ENCODE measurements at places on chromosomes 7 and 10.
A peak's percentile ranks its signal among the peaks of the same experiment; 100 is the strongest.

DNA sequence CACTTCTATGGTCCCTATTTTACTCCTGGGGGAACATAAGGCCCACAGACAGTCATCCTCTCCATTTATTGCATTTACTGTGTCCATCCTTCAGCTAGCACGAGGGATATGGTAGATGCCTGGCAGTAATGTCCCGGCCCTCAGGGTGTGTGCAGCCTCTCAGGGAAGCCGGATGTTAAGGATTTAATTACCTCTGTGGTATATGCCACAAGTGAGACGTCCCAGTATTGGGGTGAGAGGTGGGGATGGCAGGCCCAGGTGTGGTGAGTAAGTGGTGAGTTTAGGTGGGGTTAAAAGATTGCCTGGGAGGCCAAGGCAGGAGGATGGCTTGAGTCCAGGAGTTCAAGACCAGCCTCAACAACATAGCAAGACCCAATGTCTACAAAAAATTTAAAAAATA lies 144.9 kb downstream of the SH3PXD2A start:
- peak; percentile 74 for DNase-seq

DNA sequence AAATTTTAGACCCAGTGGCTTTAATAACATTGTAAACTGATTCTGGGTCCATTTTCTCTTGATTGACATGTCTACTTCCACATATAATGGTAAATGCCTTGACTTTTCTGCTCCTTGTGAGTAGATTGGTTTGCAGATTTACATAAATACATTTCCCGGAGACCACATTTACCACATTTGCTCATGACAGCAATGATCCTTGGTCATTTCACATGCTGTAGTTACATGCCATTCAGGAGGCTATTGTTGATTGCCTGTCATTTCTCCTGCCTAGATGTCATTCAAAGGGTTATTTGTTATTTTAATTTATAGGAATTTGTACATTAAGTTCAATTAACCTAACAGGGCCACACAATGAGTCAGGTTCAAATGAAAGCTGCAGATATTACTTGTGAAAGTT lies 280.5 kb downstream of the CNTNAP2 start:
- peak; percentile 8 for DNase-seq

- DNase-seq, result no peak
Observed at GRCh38 chr7:77826300-77826699, 27.7 kb downstream of the PHTF2 start.

- DNase-seq, result no peak
Observed at GRCh38 chr10:99084161-99084560, 151.5 kb downstream of the HPSE2 start.

DNA sequence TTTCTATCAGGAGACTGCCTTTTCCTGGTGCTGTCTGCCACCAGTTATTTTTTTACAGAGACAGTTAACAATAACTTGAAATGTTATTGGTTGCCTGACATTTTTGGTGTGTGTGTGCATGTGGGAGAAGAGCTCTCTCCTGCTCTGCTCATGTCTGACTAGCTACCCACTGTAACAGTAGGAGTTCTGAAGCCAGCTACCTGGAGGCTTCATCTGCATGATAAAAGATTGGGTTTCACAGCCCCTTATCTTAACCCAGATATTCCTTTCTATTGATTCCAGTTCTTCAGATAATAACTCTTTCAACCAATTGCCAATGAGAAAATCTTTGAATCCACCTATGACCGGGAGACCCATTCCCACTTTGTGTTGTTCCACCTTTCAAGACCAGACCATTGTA lies 237.4 kb upstream of the PPP1R3A start:
- no peak for DNase-seq

DNA sequence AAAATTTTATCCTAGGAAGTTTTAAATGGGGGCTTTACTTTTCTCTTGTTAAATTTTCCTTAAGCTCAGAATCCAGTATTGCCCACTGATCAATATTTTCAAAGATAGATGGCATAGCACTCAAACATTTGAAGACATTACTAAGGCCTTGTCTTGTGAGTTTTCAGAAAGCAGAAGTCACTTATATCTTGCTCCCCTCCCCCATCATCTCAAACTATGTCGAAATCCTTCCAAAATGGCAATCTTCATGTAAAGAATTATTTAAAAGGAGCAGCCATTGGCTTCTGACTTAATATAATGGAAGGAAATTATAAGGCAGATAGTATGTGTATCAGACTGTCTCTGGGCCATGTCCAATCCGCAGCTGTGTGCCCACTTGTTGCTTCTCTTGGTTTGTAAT lies 553.5 kb upstream of the C7orf33 start:
- DNase-seq, result no peak

GRCh38 chr7:11060893-11061292 lies 87.2 kb downstream of the PHF14 start:
- DNase-seq, result no peak

GRCh38 chr10:97056003-97056630 lies 129.6 kb downstream of the SLIT1 start:
- no peak for DNase-seq

- DNase-seq, result no peak
Observed at GRCh38 chr7:32591938-32592337, 96.6 kb downstream of the AVL9 start.

DNA sequence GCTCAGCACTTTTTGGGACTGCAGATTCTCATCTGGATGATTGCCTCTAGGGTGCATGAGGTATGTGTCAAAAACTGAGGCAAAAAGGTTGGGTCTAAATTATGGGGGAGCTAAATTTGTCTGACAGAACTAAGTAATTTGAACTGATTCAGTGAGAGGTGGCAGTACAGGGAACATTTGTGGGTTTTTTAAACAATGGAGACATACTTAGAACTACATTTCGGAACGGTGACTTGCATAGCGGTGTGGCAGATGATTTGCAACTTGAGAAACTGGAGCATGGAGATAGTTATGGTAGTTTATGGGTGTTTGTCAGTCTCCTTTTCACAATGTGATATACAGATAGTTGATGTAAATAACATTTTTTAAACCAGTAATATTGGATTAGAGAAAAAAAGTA lies 14.6 kb downstream of the TBC1D12 start:
- DNase-seq, result no peak

DNA sequence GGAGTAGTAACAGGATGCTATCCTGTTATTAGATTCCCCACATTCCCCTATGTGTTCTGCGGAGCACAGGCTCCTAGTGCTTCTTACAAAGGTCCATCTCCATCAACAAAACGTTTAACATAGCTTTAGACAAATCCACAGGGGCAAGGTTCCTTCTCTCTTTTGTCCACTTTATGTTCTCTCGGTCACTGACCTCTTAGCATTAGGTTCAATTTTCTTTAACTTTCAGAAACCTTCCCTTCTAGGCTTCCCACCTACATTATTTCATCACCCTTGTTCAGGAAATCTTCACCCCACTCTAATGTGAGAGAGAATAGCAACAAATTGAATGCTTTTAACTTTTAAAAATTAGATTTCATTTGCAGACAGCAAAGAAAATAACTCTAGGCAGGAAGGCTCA lies 84.9 kb downstream of the DOCK4 start:
- DNase-seq, result no peak

DNA sequence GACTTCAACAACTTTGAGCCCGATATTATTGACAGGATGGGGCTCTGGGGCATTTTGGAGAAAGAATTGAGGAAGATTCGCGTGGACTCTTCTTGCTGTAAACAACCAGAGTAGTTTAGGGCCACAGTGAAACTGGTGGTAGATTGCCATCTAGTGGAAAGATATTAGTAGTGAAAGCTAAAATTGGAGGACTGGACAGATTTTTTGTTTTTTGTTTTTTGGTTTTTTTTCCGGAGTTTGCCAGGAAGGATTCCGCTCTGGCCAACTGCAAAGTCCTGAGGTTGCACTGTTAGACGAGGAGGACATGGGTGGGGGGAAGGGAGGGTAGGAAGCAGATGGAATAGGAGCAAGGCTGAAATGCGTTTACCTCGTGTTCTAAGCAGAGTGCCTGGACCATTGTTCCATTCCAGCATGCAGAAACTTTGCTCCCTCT lies 11.7 kb downstream of the NOBOX start:
- peak; percentile 52 for DNase-seq

DNA sequence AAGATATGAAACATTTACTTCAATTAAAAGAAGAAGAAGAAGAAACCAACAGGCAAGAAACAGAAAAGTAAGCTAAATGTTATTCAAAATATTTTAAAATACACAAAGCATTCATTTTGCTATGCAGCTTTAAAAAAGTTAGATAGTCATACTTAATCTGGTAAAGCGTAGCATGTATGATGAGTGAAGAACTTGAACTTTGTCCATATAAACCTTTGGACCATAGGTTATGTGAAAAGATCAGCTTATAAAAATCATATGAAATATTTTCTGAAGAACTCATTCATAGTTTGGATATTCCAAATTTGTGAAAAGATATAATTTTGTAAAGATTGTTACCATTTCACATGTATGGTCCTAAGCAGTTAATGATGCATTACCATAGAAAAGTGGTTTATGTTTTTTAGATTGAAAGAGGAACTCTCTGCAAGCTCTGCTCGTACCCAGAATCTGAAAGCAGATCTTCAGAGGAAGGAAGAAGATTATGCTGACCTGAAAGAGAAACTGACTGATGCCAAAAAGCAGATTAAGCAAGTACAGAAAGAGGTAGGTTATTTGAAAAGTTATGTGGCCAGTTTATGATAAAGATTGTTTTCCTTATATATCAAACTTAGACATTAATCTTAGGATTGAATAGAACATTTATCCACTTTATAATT lies 37.3 kb downstream of the KIF20B start:
- no peak for DNase-seq

- DNase-seq, result no peak
Observed at GRCh38 chr10:90993340-90993739, 72.5 kb upstream of the ANKRD1 start.

GRCh38 chr7:149838992-149839408 lies 825 bp downstream of the ZNF862 start:
- DNase-seq, result peak; percentile 21

- DNase-seq, result no peak
Observed at GRCh38 chr7:75789361-75789924, 17.4 kb upstream of the CCL26 start.

- peak; percentile 90 for DNase-seq
Observed at GRCh38 chr7:73833251-73833919, 2.6 kb downstream of the CLDN4 start.

DNA sequence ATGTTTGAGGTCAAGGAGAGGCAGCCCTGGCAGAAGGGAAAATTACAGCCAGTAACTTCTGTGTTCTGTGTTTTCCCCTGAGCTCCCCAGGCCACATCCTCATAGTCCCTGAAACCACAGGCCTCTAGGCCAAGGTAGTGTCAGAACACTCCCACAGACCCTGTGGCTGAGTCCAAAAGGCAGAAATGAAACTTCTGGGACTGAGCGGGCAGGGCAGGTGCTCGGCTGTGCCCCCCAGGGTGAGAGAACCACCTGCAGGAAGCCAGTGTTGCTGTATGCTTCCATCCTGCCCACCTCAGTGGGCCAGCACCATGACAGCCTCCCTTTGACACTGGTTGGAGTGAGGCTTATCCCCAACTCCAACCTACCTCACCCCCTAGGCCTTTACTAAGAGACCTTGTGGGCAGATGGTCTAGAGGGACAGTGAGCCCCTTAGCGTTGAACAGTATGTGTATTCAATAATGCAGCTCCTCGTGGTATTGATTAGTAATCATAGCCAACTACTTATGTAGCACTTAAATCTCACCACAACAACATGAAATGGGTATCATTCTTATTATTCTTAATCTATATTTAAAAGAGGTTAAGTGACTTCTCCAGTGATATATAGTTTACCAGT lies 30.3 kb downstream of the PIK3CG start:
- no peak for DNase-seq

- DNase-seq, result no peak
Observed at GRCh38 chr10:131955591-131956340, 26.0 kb downstream of the BNIP3 start.

- DNase-seq, result no peak
Observed at GRCh38 chr7:149297034-149297755, 35.2 kb downstream of the ZNF783 start.

DNA sequence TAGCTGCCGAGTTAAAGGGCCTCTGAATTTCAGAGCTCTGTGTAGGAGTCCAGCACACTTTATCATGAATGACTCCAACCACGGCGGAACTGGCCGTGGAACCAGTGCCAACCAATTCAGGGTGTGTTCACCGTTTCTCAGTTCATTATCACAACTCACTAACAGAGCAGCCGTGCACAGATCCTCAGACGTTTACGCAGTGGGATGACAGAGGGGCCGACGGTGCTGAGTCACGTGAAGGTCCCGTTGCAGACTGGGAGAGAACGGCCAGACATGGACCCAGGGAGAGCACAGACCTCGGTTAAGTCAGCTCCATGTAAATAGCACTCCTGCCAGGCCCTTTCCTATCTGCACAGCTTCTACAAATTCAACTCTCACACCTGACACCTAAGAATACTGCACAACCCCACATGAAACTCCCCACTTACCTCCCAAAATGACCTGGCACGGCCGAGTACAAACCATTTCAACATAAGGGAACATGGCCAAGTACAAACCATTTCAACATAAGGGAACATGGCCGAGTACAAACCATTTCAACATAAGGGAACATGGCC lies 95.5 kb downstream of the DIP2C start:
- DNase-seq, result no peak

GRCh38 chr10:109978481-109978880 lies 29.3 kb upstream of the ADD3 start:
- DNase-seq, result no peak

- no peak for DNase-seq
Observed at GRCh38 chr10:31028081-31028480, 3.6 kb downstream of the ZNF438 start.

GRCh38 chr10:99532687-99533495 lies at the start of gene NKX2-3:
Gene NKX2-3, plus strand, starts transcription at chr10:99532942. Its CDS starts 190 bp downstream, at chr10:99533132.
- DNase-seq, result peak; percentile 42

GRCh38 chr7:69256634-69257081 lies 341.6 kb upstream of the AUTS2 start:
- no peak for DNase-seq

DNA sequence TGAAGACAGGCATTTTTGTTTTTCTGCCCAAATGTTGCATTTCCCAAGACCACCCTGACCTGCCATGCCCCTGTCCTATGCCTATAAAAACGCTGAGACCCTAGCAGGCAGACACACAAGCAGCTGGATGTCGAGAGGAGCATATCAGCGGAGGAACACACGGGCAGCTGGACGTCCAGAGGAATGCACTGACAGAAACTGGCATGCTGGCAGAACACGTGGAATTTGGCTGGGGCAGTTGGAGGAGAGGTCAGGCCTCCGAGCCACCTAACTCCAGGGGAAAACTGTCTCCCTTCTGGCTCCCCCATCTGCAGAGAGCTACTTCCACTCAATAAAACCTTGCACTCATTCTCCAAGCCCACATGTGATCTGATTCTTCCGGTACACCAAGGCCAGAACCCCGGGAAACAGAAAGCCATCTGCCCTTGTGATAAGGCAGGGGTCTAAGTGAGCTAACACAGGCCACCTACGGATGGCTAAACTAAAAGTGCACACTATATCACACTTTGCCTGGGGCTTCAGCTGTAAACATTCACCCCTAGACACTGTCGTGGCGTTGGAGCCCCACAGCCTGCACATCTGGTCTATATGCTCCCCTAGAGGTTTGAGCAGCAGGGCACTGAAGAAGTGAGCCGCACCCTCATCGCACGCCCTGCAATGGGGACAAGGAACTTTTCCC lies 10.0 kb upstream of the CDHR3 start:
- no peak for DNase-seq

DNA sequence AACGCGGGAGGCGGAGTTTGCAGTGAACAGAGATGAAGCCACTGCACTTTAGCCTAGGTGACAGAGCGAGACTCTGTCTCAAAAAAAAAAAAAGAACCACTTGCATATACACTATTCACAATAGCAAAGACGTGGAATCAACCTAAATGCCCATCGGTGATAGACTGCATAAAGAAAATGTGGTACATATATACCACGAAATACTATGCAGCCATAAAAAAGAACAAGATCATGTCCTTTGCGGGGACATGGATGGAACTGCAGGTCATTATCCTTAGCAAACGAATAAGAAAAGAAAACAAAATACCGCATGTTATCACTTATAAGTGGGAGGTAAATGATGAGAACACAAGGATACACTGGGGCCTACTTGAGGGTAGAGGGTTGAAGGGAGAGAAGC lies 39.5 kb downstream of the EGFR start:
- DNase-seq, result no peak
